ENCODE measurements at places on chromosomes 16 and 17.

DNA sequence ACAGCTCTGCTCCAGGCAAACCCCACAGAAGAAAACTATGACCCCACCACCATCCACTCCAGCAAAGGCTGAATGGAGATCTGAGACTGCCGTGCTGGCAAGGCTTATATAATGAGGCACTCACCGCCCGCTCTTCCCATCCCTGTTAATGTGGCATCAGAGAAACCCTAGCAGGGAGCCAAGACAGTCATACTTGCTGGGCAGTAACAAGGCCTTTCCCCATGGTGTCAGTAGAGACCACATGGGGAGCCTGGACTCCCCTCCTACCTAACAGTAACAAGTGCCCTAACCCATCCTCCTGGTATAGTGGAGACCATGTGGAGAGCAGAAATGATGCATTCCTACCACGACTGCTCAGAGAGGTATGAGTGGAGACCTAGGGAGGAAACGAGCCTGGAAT lies 235.2 kb downstream of the C16orf78 start:
- no peak for DNase-seq

DNA sequence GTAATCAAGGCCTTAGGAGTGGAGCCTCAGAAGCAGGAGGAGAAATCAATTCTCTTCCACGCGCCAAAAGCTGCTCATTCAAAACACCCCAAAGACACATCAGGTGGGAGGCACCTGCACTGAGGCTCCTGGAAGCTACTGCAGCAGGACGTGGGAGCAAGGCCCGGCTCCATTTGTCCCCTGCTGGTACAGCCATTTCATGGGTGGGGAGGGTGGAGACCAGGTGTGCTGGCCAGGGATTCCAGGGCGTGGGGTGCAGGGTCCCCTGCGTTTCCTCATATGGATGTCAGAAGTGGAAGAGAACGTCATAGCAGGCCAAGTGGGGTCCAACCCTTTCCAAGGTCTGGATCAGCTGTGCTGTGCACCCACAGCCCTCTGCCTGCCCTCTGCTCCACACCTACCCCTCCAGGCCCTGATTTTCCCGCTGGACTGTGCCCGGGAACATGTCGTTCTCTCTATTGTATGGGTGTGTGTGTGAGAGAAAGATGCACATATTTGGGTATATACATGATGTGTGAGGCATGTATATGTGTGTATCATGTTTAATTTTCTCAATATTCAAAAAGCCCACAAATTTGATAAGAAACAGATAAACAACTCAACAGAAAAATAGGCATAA lies 39.2 kb upstream of the CBX4 start:
- DNase-seq = no peak

DNA sequence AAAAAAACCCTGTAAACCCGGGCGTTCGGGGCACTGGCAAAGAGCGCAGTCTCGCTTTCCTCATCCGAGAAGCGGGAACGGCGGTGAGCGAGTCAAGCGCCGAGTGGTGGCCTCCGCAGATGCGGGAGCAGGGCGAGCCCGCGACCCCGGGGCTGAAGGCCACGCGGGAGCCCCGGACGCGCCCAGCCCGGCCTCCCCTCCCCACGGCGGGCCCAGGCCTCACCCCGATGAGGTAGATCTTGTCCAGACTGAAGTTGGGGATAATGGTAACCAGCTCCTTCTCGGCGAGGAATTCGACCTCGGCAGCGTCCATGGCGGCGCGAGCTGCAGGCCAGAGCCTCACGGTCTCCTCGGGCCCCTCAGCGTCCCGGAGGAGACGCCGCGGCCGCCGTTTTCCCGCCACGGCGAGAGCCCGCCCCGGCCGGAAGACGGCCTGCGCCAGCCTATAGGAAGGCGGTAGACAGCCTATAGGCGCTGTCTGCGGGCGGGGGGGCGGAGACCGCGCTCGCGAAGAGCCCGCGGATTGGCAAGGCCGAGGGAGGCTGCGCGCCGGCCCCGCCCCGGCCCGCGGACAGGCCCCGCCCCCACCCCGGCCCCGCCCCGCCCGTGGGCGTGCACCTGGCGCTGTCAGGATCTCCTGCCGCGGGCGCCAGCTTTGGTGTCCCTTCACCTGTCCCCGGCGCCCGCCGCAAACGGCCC lies at the start of gene GINS2:
Gene GINS2 (minus strand): TSS at position 369 of the 699 bp plus-strand sequence. CDS start 56 bp downstream, at position 313.
- DNase-seq = no peak

DNA sequence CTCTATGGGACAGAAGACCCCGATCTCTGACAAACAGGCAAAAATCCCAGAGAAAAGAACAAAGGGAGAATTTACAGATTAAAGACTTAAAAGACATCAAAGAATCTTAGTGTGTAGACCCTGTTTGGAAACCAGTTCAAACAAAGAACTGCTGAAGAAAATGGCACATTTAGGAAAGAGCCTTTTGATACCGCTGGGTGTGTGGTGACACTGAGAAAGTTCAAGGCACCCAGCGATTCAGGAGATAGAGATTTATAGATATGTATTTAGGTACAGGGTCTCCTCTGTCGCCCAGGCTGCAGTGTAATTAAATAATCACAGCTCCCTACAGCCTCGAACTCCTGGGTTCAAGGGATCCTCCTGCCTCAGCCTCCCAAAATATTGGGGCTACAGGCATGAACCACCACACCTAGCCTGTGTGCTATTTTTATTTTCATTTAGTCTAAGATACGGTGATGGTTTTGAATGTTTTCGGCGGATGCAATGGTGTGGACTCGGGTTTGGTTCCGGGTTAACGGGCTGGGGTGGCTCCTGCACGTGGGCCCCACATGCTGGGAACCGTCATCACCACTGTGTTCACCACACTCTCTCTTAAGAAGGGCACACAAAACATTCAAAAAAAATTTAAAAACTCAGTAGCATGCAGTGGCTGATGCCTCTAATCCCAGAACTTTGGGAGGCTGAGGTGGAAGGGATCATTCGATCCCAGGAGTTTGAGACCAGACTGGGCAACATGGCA lies 114.0 kb downstream of the ZNF778 start:
- no peak for DNase-seq

GRCh38 chr16:74729783-74730683 lies 29.4 kb upstream of the MLKL start:
- DNase-seq = no peak
